ENCODE measurements at places on chromosomes 6 and 20.

DNA sequence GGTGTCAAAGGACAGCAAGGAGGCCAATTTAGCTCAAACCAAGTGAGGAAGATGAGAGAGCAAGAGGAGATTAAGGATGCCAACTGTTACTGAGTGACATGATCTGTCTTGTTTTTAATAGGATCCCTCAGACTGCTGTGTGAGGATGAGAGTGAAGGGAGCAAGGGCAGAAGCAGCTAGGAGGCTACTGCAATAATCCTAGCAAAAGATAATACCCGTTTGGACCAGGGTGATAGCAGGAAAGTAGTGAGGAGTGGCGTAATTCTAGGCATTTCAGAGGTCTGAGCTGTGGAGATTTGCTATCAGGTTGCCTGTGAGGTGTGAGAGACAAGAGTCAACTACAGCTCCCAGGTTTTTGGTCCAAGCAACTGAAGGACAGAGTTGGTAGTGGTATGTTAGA, 14.7 kb downstream of the UBE2V1 start:
- no peak for DNase-seq

DNA sequence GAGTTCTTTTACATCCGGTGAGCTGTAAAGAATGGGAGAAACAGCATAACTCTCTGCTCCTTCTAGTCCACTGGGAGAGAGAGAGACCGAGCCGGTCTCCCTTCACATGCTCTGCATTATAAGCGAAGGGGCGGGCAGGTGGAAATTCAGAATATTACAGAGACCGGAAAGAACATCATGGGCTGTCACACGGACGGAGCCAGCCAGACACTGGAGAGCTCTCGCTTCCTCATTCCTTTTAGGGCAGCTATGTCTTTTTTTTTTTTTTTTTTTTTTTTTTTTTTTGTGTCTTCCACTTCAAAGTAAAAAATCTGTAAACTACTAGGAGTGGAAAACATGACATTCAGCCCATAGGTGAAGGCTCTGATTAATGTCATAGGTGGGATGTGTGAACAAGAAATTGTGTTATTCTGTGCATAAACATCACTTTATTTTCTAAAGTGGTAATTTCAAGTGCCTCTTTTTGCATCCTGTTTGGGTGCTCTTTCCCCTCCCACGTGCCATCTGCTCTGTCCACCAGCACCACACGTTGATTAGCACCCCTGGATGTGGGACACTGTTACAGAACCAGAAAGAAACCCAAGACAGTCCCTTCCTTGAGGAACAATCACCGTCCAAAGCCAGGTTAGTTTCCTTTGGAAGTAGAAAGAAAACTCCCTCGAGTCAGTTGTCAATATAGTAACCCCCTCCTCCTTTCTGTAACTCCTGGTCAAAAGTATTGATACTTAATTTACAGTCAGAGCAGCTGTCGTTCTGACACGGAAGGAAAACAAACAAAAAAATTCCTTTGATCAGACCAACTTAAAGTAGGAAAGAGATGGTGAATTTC, at the start of gene TAGAP:
Gene TAGAP, minus strand, starts transcription at position 93 of the 829 bp plus-strand sequence. CDS start 845 bp downstream, outside the sequence.
- DNase-seq = no peak

DNA sequence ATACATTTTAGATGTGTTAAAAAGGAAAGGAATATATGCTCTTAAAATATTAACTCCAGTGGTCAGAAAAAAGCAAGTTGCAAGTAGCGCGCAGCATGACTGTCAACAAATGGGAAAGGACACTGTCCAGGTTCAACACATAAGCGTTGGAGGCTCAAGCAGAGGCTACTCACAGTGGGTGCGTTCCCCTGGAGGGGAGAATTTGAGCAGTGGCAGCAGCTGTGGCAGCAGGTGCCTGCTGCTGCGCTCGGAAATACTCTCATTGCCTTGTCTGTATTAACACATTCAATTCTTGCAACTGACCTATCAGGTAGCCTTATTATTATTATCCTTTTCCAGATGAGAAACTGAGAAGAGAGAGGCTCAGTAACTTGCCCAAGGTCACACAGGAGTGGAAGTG, 21.9 kb upstream of the CCN6 start:
- no peak for DNase-seq

DNA sequence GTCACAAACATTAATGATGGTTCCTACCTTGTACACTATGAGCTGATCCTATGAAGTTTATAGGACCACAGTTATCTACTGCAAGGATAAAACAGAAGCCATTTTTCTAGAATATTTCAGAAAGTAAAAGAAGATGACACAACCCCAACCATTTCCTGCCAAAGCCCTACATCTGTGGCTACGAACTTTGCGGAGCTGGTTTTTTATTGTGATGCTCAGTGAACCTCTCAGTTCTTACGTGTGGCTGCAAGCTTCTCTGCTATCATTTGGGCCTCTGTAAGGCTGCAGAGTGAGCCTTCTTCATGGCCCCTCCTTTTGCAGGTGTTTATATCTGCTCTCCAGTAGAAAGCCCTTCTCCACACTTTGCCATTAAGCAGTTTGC, 17.8 kb upstream of the TAGAP start:
- DNase-seq = no peak

DNA sequence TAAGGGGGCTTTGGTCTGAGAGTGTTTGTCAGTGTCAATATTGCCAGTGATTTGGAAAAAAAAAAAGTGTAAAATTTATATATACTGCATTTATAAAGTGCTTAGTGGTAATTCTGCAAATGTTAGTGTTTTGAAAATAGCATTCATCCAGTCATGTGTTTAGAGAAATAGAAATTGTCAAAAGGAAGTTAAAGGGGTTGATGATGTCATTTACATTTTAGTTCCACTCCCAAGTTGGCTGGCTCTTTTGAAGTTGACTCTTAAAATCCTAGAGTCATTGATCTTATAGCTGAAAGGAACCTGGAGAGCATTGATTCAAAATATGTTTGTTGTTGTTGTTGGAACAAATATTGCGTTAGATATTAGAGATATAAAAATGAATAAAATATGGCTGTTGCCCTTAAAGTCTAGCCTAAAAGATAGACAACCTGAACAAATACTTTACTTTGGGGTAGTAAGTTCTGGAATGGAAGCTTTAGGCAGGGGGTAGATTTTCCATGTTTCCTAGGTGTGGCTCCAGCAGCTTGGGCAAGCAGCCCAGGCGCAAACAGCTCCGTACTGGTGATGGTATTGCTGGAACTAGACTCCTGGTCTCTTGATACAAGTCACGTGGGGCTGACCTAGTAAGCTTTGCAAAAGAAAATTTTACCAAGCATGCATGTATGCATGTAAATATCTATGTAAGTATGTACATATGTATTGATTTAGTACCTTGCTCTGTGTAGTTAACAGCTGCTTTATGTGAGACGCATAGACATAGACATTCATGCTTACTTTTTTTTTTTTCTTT, 46.3 kb downstream of the HIVEP1 start:
- DNase-seq = no peak

DNA sequence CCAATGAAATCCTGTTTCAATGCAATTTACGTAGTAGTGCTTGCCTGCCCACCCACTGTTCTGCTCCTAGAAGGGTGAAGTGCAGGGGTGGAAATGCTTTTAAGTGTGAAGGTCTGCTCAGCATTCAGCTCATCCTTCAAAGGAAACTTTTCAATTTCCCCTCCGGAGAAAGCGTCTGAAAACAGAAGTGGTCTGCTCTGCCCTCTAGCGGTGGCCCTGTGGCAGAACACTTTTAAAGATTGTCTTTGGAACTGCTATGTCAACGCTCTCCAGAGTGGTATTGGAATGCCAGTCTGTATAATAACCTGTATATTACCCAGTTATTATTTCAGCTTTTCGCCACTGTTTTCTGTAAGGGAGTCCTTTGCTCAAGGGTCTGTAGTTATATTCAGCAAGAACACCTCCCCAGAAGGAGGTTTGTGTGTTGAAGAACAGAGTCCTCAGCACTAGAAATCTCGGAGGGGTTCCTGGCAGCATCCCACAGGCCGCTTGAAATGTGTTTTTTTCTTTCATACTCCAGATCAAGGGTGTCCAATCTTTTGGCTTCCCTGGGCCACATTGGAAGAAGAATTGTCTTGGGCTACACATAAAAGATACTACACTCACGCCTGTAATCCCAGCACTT, 63.1 kb upstream of the KLHL31 start:
- no peak for DNase-seq

DNA sequence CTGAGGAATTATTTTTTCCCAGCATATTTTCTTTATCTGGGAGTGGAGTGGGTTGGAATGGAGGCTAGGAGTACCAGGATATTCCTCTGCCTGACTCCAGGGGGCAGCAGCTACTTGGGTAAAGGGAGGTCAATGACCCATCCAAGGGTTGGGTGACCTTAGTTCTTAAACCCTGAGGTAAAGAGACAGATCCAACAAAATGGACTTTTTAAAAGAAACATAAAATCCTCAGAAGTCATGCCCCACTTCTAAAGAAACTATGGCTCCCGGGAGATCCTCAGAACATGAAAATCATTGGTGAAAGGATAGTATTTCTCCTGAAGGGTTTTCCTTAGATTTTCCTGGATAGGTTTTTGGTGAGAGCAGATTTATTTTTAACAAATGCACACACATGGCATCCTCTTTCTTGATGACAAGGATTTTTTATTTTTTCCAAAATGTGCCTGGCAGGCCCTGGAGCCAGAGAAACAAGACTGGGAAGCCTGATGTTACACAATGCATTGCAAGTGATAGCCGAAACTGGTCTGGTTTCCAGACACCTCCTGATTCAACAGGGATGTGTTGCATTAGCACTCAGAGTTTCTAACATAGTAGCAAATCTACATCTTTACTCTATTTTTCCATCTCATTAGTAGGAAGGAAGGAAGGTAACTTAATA, 240.9 kb upstream of the BTBD3 start:
- DNase-seq = no peak

GRCh38 chr20:20267685-20268370, 100.1 kb upstream of the INSM1 start:
- DNase-seq = no peak

- DNase-seq = no peak
Observed at GRCh38 chr6:111484633-111484930, 1.6 kb upstream of the REV3L start.

DNA sequence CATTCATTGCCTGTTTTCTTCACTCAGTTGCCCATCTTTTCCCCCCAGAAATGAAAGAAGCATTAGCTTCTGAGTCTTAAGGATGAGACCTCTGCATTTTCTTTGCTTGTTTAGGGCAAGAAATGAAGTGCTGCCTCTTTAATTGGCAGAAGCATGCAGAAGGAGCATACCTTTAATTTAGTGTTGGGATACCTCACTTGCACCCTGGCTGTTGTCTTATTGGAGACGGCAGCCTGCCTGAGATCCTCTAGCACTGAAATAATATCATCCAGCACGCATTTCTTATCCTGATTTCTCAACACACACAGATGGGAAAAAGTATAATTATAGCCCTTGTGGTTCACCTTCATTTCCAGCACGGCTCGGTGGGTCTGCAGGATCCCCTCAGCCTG, 43.1 kb downstream of the PTCHD4 start:
- no peak for DNase-seq

DNA sequence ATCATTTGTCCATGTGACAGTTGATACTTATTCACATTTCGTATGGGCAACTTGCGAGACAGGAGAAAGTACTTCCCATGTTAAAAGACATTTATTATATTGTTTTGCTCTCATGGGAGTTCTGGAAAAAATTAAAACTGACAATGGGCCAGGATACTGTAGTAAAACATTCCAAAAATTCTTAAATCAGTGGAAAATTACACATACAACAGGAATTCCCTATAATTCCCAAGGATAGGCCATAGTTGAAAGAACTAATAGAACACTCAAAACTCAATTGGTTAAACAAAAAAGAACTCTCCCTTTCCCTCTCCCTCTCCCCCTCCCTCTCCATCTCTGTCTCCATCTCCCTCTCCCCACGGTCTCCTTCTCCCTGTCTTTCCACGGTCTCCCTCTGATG, 19.4 kb upstream of the EIF2S2 start:
- no peak for DNase-seq

DNA sequence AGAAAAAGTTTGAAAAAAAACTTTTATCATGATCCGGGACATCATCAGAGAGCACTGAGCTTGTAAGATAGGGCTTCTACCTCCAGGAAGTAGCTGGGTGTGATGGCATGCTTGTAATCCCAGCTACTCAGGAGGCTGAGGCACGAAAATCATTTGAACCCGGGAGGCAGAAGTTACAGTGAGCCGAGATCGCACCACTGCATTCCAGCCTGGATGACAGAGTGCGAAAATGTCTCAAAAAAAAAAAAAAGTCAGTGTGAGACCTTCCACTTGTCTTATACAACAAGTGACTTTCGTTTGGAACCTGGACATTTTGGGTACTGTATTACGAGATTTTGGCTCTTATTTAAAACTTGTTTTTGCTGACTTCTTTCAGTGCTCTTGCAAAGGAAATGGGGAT, 5.9 kb upstream of the SLC13A3 start:
- DNase-seq = no peak

DNA sequence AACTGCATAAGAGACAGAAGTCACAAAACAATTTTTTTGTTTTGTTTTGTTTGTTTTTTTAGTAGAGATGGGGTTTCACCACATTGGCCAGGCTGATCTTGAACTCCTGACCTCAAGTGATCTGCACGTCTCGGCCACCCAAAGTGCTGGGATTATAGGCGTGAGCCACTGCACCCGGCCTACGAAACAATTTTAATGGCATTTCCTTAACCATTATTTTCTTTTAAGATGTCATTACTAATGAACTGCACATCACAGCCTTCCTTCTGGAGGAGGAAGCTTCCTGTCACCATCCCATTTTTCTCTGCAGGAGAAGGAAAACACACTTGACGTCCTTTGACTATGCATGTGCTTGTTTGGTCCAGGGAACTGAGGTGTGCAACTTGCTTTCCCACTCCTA, 125.3 kb upstream of the AKIRIN2 start:
- DNase-seq = no peak

GRCh38 chr6:100171533-100172321, 177.7 kb upstream of the MCHR2 start:
- no peak for DNase-seq

- no peak for DNase-seq
Observed at GRCh38 chr20:57696401-57696961, 13.3 kb downstream of the PMEPA1 start.

DNA sequence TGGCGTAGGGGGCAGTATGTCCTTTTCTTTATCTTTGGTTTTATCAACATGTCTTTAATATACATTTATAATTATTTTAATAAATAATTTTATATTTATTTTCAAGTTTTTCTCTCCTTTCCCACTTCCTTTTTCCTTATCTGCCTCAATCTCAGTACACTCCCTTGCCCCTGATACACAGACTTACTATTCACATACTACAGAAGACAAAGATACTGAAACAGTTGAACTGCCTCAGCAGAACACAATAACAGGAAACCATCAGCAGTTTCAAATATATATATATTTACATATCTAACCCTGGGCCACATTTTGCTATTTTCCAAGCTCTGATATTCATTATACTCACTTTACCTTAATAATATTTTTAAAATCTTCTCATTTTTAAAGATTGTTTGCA, 19.8 kb downstream of the IBTK start:
- DNase-seq = no peak
